ENCODE measurements at places on chromosomes 12 and 14.

GRCh38 chr12:128055567-128055966 lies 211.4 kb upstream of the TMEM132C start:
- H3K4me1 ChIP-seq, result no peaks in the 10 kb centered on the region
- no peaks in the 10 kb centered on the region for H3K36me3 ChIP-seq
- H3K27me3 ChIP-seq, result no peaks in the 10 kb centered on the region
- H3K27ac ChIP-seq, result no peak overlapping the region
- DNase-seq, result no peak

- no peak overlapping the region for H3K27ac ChIP-seq
- H3K4me1 ChIP-seq, result peaks cover 10% of the 10 kb centered on the region
- no peak for DNase-seq
Measured at GRCh38 chr14:105449276-105450122, 25.1 kb upstream of the CRIP2 start.

- H3K36me3 ChIP-seq, result no peaks in the 10 kb centered on the region
- no peaks in the 10 kb centered on the region for H3K27me3 ChIP-seq
- no peak overlapping the region for H3K4me3 ChIP-seq
- no peak for DNase-seq
- peak overlapping the region; percentile 30 for H3K27ac ChIP-seq
Measured at GRCh38 chr14:31876741-31877140, 200.4 kb upstream of the ARHGAP5 start.

- no peaks in the 10 kb centered on the region for H3K27me3 ChIP-seq
- peak overlapping the region; percentile 33 for H3K4me3 ChIP-seq
- H3K27ac ChIP-seq, result peak overlapping the region; percentile 79
- H3K36me3 ChIP-seq, result no peaks in the 10 kb centered on the region
- H3K4me1 ChIP-seq, result no peaks in the 10 kb centered on the region
Measured at GRCh38 chr12:25052914-25053211, 104.0 kb upstream of the BCAT1 start.

- H3K4me3 ChIP-seq, result no peak overlapping the region
- DNase-seq, result no peak
- no peaks in the 10 kb centered on the region for H3K27me3 ChIP-seq
- no peaks in the 10 kb centered on the region for H3K36me3 ChIP-seq
- no peak overlapping the region for H3K27ac ChIP-seq
Measured at GRCh38 chr14:25006031-25006430, 43.9 kb downstream of the STXBP6 start.

DNA sequence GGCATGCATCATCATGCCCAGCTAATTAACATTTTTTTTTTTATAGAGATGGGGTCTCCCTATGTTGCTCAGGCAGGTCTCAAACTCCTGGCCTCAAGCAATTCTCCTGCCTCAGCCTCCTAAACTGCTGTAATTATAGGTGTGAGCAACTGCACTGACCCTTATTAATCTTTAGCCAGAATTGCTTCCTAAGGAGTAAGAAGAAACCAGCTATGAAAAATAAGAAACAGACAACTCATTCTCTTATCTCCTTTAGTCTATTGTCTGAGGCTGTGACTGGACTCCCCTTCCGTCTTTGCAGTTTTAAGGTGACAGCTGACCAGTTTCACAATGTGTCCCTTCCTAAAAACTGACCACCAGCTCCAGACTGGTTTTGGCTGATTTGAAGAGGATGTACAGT lies 52.4 kb downstream of the EMP1 start:
- no peak overlapping the region for H3K4me3 ChIP-seq
- H3K4me1 ChIP-seq, result no peaks in the 10 kb centered on the region
- H3K27me3 ChIP-seq, result no peaks in the 10 kb centered on the region
- H3K27ac ChIP-seq, result no peak overlapping the region
- no peak for DNase-seq

GRCh38 chr14:102998393-102998792 lies 59.0 kb downstream of the CDC42BPB start:
- no peak overlapping the region for H3K4me3 ChIP-seq
- no peak for DNase-seq
- H3K4me1 ChIP-seq, result no peaks in the 10 kb centered on the region
- H3K36me3 ChIP-seq, result peaks cover 99% of the 10 kb centered on the region
- H3K27ac ChIP-seq, result no peak overlapping the region

GRCh38 chr14:77184396-77185092 lies 2.9 kb downstream of the TMEM63C start:
- H3K27ac ChIP-seq, result no peak overlapping the region
- no peak overlapping the region for H3K4me3 ChIP-seq
- H3K27me3 ChIP-seq, result peaks cover 38% of the 10 kb centered on the region
- H3K36me3 ChIP-seq, result no peaks in the 10 kb centered on the region
- peak; percentile 34 for DNase-seq

DNA sequence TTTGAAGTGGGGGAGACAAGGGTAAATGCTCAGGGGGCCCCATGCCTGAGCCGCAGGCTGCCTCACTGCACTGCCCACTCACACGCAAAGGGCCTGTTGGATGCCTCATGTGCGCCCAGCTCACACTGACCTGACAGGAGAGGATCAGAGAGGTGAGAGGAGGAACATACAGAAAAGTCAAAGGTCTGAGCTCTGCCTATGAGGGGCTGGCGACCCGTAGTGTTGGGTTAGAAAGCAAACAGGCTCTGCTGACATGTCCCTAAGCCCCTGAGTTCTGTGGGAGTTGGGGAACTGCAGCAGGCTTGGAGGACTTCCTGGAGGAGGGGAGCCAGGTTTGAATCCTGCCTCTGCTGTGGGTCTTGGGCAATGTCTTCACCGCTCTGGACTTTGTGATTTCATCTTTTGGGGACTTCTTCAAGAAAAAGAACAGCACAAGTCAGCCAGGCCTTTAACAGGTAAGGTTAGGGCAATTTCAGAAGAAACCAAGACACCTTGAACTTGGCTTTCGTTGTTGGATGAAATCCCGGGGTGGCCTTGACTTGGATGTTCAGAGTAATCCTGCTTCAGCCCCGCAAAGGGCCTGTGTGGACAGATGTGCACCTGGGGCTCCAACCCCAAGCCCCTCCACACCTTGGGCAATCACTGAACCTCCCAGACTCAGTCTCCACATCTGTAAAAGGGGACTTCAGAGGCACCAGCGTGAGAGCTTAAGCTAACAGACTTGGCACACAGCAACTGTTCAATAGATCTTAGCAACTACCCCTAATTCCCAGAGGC lies 116.8 kb downstream of the SCARB1 start:
- no peaks in the 10 kb centered on the region for H3K36me3 ChIP-seq
- H3K27ac ChIP-seq, result peak overlapping the region; percentile 77
- no peak overlapping the region for H3K4me3 ChIP-seq
- DNase-seq, result no peak
- H3K4me1 ChIP-seq, result peaks cover 71% of the 10 kb centered on the region
- no peaks in the 10 kb centered on the region for H3K27me3 ChIP-seq

- peaks cover 15% of the 10 kb centered on the region for H3K36me3 ChIP-seq
- H3K27ac ChIP-seq, result no peak overlapping the region
- no peaks in the 10 kb centered on the region for H3K27me3 ChIP-seq
- no peak for DNase-seq
Measured at GRCh38 chr14:89325299-89325883, 91.6 kb downstream of the FOXN3 start.

DNA sequence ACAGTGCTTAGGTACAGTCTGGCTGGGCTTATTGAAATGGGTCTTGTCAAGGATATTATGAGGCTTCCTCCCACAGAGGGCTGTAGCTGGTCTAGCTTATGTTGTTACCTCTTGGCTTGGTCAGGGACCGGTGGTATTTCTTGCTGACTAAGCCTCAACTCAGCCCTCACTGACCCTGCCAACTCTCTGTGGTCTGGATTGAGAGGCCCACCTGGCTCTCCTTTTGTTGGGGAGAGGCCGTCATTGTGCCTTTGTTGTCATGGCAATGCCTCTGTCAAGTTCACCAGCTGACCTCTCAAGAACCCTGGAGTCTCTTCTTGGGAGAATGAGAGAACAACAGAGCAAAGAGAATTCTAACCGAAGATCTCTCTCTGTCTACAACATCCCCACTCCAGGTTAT lies 245.6 kb upstream of the NPAS3 start:
- no peak overlapping the region for H3K27ac ChIP-seq
- no peaks in the 10 kb centered on the region for H3K27me3 ChIP-seq
- H3K4me1 ChIP-seq, result no peaks in the 10 kb centered on the region

DNA sequence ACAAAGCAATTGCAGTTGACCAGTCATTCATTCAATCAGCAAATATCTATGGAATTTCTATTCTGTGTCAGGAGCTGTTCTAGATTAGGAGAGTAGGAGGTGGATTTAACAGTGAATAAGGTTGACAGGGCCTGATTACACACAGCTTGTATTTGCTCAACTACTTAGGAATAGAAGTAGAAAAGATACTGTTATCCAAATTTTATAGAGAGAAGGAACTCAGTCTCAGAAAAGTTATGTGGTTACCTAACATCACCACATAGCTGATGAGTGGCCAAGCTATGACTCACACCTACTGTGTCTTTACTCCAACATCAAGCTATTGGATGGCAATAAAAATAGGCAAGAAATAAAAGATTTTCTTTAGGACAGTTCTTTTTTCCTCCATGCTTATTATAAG lies 374.8 kb downstream of the RMST start:
- H3K36me3 ChIP-seq, result no peaks in the 10 kb centered on the region
- no peaks in the 10 kb centered on the region for H3K27me3 ChIP-seq
- no peak for DNase-seq
- H3K4me1 ChIP-seq, result no peaks in the 10 kb centered on the region

GRCh38 chr14:74438351-74438915 lies 12.4 kb upstream of the SYNDIG1L start:
- H3K27ac ChIP-seq, result no peak overlapping the region
- DNase-seq, result no peak
- no peaks in the 10 kb centered on the region for H3K27me3 ChIP-seq
- H3K4me1 ChIP-seq, result no peaks in the 10 kb centered on the region

GRCh38 chr12:4997939-4998338 lies 45.7 kb upstream of the KCNA5 start:
- no peaks in the 10 kb centered on the region for H3K27me3 ChIP-seq
- no peak for DNase-seq
- H3K36me3 ChIP-seq, result no peaks in the 10 kb centered on the region
- H3K4me1 ChIP-seq, result no peaks in the 10 kb centered on the region
- no peak overlapping the region for H3K4me3 ChIP-seq
- H3K27ac ChIP-seq, result peak overlapping the region; percentile 56

GRCh38 chr12:120711411-120711810 lies 1.2 kb downstream of the UNC119B start:
- H3K27me3 ChIP-seq, result no peaks in the 10 kb centered on the region
- H3K4me1 ChIP-seq, result peaks cover 21% of the 10 kb centered on the region
- peaks cover 29% of the 10 kb centered on the region for H3K36me3 ChIP-seq
- H3K4me3 ChIP-seq, result peak overlapping the region; percentile 87
- peak overlapping the region; percentile 89 for H3K27ac ChIP-seq

DNA sequence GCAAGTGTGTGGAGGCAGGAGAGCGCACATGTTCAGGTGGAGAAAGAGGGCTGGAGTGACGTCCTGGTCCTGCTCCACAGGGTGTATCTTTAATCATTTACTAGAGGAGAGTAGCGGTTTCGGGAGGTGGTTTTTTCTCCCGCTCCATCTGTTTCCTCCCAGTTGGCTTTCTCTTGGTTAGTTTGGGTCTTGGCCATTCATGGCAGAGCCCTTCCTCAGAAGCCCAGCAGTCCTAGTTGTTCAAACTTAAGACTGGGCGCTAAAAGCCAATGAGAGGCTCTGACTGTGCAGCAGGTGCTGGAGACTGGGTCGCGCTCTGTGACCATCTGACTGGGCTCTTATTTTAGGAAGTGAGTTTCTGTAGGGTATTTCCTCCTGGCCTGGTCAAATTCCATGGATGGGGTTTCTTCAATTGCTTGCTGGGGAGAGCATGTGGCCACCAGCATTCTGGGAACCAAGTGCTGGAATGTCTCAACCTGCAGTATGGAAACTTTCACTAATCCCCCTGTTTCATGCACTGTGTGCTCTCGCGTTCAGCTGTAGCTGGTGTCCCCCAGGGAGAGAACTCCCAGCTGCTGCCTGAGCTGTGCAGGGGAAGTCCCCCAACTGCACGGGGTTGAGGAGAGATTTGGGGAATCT lies 27.4 kb upstream of the TSPAN9 start:
- no peaks in the 10 kb centered on the region for H3K27me3 ChIP-seq
- H3K36me3 ChIP-seq, result no peaks in the 10 kb centered on the region
- H3K27ac ChIP-seq, result no peak overlapping the region

- no peaks in the 10 kb centered on the region for H3K27me3 ChIP-seq
- H3K4me1 ChIP-seq, result peaks cover 16% of the 10 kb centered on the region
- DNase-seq, result no peak
- no peak overlapping the region for H3K27ac ChIP-seq
- no peak overlapping the region for H3K4me3 ChIP-seq
Measured at GRCh38 chr12:101570047-101570446, 24.7 kb upstream of the MYBPC1 start.
